DMS153 (cell line): ENCODE measurements at places on chromosomes 7 and 10.

GRCh38 chr10:6669269-6669859 is 89.3 kb upstream of the PRKCQ start:
- peak; percentile 6 for DNase-seq

DNA sequence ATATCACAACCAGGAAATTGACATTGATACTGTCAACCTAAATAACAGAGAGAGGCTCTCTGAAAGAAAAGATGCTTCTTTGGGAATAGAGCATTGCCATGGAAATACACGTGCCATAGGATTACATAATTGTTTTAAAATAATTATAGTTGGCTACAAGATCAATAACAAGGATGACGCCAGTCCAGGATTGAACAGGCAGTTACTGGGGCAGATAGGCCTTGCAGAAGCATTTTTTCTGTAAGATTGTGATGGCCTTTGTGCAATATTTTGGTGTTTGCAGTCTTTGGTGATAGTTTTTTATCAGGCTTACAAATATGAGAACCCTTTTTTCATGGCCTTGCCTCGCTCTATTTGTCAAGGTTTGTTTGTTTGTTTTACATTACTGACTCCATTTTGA is 10.5 kb downstream of the ACADSB start:
- DNase-seq = no peak

DNA sequence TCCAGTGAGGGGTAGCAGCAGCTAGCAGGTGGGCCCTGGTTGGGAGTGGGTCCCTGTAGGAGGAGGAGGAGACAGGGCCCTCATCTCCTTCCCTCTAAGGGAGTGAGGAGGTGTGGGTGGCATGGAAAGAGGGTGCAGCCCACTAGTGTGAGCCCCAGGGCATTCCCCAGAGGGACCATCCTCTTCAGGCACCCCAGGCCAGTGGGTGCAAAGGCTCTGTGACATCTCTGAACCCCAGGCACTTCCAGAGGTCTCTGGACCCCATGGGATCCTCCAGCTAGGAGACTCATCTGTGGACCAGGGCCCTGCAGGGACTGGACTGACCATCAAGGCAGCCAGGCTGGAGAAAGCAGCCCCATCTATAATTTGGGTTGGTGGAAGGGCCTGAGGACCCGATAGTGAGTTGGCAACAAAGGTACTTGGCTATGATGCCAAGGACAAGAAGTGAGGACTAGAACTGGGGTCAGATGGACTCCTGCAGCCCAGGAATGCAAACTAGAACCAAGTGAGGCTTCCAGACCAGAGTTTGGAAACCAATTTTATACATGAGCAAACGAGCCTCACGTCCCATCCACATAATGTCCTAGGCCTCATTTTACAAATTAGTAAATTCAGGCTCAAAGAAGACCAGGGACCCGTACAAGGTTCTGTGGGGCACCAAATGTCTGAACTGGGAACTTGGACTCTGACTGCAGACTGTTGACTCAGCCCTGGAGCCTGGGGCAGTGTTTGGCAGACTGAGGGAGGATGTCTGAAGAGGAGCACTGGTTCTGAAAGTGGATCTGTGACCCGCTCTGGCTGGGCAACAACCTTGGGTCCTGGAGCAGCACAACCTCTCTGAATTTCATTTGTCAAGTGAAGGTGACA is 1.4 kb upstream of the VSTM4 start:
- DNase-seq = no peak

DNA sequence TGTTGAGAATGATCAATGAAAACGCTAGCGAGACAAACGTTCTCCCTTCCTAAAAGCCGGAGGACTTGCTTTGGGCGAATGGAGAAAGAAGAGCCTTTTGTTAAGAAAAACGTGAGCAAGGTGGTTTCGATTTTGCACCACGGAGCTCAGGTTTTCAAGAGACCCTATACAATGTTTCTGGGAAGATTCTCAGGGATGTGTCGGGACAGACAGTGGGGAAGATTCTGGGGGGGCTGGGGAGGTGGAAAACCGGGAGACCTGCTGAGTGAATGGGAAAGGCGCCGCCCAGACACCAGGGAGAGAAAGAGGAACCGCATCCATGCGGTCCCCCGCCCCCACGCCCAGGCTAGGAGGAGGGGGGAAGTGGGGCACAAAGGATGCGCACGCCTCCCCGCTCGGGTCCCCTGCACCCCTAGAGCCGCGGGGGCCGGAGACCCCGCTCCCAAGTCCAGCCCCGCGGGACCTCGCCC is 745 bp downstream of the YWHAG start:
- DNase-seq = no peak

- no peak for DNase-seq
Observed at GRCh38 chr7:140702774-140703173, 6.3 kb downstream of the NDUFB2 start.

DNA sequence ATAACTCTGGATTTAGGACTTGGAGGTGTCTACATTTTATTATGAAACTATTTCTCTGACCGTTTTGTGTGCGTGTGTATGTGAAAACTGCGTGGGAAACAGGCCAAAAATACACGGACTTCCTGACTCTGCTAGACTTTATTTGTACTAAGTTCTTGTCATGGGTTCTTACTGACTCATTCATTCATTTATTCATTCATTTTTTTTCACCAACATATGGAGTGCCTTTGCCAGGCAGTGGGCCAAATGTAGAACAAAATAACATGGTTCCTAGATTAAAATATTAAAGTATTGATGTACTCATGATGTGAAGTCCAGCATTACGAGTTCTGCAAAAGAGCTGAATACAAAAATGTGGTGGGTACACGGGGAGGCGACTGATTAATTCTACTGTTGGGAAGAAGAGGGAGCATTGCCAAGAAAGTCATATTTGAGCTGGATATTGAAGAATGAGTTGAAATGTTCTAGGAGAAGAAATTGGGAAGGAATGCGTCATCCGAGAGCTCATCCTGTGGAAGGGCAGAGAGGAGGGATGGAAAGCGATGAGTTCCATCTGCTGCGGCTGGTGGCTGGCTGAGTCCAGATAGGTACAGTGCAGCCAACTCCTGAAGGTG is 24.6 kb downstream of the CACNB2 start:
- no peak for DNase-seq

- no peak for DNase-seq
Observed at GRCh38 chr10:32070645-32071044, 14.4 kb upstream of the KIF5B start.

GRCh38 chr10:125263551-125263950 is 103.2 kb upstream of the CTBP2 start:
- DNase-seq = no peak

DNA sequence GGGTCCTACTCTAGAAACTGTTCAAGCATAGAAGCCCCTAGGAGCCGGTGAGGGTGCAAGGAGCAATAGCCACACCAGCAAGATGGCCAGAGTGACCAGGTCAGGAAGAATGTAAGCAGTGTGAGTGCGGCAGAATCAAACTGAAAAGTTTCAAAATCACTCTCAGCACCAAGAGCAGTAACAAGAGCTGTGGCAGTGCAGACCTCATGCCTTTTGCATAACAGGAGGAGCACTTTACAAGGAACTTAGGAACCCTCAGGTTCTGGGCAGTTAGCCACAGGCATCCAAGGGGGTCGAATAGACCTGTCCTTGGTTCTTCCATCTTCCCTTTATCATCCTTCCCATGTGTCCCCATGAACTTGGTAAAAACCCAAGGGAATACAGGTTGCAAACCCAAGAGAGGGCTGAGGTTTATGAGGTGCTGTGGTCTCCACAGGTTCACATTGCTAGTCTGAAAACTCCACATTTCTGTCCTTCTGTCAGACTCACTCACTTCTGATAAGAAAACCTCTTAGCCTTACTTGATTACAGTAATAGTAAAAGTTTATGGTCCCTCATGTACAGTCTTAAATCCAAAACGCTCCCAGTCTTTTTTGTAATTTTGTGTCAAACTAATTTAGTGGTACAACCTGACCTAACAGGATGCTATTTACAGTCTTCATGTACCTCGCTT is 78.4 kb downstream of the PON1 start:
- no peak for DNase-seq

DNA sequence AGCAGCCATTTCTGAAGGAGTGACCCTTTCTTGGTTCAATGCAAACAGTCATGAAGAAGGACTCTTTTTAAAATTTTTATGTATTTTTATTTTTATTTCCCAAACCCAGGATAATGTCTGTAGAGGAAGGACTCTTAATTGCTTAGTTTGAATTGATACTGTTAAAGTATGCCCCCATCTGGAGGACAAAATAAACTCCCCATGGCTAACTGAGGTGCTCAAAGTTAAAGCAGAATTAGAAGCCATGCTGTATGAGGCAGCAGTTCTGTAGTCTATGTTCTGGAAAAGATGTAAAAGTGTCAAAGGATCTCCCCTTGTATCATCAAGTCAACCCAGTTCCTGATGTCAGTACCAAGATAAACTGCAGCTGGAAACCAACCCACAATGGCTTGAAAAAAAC is 617.9 kb upstream of the GRM3 start:
- DNase-seq = no peak
